ENCODE measurements at places on chromosomes 1 and 21.
A peak's percentile ranks its signal among the peaks of the same experiment; 100 is the strongest.

GRCh38 chr1:89051955-89052312 lies 13.1 kb downstream of the GBP1 start:
- DNase-seq, result no peak

DNA sequence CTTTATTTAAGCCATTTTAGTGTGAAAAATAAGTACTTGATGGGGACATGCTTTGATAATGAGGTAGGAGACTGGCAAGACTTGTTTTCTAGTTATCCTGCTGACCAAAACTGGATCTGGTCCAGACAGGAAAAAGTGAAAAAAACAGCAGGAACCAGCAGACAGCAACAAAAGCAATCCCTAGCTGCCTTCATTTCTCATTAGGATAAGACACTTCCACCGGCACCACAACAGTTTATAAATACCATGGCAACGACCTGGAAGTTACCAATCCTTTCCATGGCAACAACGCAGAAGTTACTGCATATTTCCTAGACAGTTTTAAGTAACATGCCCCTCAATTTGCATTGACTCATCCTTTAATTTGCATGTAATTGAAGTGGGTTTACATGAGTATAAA lies 993.8 kb upstream of the NCAM2 start:
- no peak for DNase-seq

DNA sequence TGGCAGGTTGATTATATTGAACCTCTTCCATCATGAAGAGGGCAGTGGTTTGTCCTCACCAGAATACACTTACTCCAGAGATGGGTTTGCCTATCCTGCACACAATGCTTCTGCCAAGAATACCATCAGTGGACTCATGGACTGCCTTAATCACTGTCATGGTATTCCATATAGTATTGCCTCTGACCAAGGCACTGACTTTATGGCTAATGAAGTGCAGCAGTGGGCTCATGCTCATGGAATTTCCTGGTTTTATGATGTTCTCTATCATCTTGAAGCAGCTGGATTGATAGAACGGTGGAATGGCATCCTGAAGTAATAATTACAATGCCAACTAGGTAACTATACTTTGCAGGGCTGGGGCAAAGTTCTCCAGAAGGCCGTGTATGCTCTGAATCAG lies 16.6 kb upstream of the GBP6 start:
- DNase-seq, result no peak

DNA sequence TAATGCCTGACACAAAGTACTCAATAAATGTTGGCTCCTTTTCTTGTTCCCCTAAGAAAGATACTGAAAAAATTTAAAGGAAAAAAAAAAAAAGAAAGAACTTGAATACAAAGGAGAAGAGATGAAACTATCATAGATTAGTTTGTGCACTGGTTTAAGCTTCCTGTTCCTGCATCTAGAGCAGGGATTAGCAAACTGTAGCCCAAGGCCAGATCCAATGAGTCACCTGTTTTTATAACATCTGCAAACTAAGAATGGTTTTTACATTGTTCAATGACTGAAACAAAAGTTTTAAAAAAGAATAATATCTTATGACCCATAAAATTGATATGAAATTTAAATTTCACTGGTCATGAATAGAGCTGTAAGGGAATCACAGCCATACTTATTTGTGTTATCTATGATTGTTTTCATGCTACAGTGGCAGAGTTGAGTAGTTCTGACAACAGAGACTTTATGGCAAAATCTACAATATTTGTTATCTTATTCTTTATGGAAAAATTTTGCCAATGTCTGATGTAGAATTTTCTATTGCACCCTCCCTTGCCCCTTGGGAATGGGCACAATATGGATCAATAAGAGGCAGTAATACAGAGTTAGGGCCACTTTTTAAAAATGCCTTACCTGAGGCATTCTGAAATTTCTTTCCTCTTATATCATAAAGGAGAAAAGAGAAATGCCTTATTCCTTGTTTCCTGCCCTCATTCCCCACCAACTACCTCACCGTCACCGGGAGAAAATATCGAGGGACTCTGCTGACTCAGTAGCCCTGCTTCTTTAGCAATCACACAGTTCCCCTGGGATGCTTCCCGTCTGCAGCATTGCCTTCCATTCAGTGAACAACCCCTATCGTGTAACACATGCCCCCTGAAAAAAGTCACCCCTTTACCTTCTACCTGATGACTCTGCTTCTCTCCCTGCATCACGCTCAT lies 50.6 kb downstream of the WDR64 start:
- DNase-seq, result no peak

GRCh38 chr1:151817353-151817730 lies 12.1 kb upstream of the LINGO4 start:
- no peak for DNase-seq

DNA sequence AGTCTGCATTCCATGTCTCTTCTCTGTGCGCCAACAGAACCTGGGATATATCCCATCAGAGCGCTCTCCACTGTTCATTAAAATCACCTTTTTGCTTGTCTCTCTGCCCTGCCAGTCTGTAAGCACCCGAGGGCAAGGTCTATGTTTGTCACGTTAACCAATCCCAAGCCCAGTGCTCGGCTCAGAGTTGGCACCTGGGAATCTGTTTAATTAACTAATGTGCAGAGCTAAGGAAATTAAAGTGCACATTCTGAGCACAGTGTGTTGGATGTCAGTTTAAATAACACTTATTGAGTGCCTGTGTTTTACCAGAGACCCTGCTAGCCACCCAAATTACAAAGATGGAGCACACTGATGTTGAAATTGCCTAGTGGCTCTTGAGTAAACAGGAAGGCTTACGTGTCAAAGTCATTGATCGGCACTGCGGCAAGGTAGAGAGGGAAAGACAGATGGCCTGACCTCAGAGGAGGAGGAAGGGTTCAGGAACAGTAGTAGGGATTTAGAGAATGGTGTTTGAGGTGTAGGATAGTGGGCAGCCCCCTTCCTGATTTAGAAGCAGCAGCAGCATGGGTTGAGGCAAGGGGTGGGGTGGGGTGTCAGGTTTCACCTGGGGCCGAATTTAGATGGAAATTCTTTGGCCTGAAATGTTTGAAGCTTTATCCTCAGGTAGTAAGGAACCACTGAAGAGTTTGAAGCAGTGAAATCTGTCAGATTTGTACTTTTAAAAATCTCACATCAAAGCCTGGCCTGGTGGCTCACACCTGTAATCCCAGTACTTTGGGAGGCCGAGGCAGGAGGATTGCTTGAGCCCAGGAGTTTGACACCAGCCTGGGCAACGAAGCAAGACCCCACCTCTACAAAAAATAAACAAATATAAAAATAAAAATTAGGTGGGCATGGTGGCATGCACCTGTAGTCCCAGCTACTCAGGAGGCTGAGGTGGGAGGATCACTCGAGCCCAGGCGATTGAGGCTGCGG lies 7.7 kb downstream of the ARMH1 start:
- DNase-seq, result no peak

GRCh38 chr1:35220976-35221375 lies 28.0 kb upstream of the SFPQ start:
- DNase-seq, result peak; percentile 16

- no peak for DNase-seq
These were observed 100.6 kb downstream of the KCND3 start for GRCh38 chr1:111888740-111889376.

- DNase-seq, result no peak
These were observed 324.6 kb upstream of the CHRM3 start for GRCh38 chr1:239061770-239062169.

- DNase-seq, result peak; percentile 76
These were observed 6.7 kb upstream of the RNASEL start for GRCh38 chr1:182595641-182596240.

DNA sequence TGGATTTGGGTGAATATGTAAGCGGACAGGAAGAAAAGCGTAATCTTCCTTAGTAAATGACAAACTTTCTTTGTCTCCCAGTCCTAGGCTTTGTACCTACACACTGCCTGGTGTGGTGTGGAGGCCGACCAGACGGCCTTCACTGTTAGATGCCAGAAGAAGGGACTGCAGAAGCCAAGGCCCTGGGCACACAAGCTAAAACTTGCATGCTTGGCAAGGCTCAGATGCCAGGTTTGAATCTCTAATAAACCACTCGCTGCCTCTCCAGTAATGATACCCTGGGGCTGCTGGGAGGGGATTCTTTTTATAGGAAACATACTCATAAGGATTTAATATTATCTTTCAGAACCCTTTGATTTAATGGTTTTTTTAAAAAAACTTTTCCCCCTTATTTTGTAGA lies 263.8 kb downstream of the PTPRC start:
- DNase-seq, result no peak

- no peak for DNase-seq
These were observed 281.6 kb downstream of the BRINP3 start for GRCh38 chr1:190196020-190196419.

GRCh38 chr1:58251430-58252073 lies 295.0 kb downstream of the OMA1 start:
- DNase-seq, result no peak

DNA sequence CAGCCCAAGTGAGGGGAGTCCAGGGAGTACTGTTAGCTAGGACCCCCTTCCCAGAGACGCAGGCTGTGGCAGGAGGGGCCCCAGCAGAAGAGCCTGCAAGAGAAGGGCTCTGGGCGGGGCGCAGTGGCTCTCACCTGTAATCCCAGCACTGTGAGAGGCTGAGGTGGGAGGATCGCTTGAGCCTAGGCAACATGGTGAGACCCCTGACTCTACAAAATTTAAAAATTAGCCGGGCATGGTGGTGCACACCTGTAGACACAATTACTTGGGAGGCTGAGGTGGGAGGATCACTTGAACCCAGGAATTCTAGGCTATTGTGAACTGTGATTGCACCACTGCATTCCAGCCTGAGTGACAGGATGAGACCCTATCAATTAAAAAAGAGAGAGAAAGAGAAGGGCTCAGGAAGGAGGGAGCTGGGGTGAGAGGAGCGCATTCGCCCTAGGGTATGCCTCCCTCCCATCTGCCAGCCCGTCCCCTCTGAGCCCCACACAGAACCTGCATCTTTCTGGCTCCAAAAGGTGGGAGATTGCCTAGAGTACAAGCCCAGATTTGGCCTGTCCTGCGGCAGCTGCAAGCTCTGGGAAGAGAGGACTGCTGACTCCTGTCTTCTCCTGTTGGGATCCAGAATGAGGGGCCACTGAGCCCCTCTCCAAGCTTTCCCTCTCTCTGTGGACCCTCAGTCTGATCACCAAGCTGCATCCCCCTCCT lies 3.6 kb downstream of the KCNQ4 start:
- no peak for DNase-seq

GRCh38 chr1:223077247-223077833 lies 65.7 kb downstream of the TLR5 start:
- DNase-seq, result no peak

DNA sequence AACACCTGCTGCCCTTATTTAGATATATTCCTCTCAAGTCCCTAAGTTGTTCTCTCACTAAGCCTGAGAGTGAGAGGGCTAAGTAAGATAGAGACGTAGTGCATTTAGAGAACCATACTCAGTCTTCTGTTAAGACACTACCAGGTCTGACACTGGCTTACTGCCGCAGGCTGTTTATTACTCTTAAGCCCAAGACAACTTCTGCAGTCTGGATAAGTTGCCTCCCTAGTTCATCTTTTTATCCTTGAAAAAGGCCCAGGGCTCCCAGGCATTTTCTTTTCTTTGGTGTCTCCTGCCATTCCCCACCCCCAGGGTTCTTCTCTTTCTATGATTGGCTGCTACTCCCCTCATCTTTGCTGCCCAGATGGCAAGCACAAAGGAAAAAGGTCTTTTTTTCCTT lies 38.7 kb downstream of the CACHD1 start:
- DNase-seq, result no peak

DNA sequence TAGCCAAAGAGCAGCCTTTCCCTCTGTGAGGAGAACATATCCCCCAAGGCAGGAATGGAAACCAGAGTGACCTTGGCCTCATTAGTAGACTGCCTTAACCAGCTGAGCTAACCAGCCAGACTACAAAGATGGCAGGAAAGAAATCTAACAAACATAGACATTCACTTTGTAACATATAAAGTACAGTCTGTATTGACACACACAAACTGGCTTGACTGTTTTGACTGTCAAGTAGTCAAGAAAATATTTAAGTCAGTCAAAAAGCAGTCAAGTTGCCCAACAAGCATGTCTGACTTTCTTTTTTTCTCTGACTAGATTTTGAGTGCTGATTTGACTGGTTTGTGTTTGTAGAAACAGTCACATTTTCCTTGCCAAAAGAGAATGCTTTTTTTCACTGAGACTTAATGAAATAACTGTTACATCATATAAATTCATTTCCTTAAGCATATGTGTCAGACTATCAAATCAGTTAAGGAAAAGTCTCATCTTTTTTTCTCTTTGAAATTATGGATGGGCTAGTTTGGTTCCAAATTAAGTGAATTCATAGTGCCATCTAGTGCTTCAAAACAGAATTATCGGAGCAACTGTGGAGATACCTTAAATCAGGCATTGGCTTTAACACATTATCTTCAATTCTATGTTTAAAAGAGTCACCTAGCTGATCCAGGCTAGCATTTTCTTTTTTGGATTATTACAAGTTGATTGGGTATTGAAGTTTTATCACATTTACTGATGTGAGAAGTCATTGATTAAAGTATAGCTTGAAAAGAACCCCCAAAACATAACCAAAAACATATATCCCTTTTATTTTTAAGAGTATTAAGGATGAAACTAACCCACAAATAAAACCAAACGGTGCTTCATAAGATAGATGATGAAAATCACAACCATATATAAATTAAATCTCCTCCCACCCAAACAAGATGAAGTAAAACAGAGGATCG lies 75.0 kb downstream of the ATP6V1G3 start:
- DNase-seq, result peak; percentile 35

- peak; percentile 6 for DNase-seq
These were observed 155.3 kb downstream of the HHIPL2 start for GRCh38 chr1:222392556-222392955.

DNA sequence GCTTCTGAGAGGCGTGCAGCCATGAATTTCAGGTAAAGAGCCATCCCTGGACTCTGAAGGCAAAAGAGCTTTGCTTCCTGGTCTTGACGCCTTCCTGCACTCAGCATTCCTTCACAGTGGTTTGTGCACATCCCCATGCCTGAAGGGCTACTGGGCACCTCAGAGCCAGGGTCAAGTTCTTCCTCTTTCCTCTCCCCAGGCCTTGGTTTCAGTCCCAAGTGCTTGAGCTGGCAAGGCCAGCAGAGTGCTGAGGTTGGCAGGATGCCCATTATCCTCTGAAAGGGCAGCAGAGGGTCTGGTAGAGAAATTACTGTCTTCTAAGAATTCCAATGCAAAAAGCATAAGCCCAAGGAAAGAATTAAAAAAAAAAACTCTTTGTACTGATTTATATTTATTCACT lies 1064.9 kb downstream of the TTLL7 start:
- DNase-seq, result no peak

GRCh38 chr21:16983420-16983819 lies 529.4 kb upstream of the CXADR start:
- DNase-seq, result no peak

- DNase-seq, result no peak
These were observed 81.2 kb downstream of the KCNN3 start for GRCh38 chr1:154788886-154789285.

DNA sequence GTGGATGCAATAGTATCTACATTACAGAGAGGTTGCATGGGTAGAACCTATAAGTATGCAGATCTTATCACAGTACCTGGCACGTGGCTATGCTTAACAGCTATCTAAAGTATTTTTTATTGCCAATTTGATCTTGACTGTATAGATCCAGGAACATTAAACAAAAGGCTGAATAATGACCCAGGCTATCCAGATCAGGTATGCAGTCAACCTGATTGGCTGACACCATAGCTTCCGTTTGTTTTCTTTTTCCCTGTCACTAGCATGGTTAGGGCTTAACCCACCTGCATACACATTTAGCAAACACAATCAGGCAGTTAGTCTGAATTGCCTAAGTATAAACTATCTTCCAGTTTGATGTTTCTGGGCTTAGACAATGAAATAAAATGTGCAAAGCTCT lies 264.9 kb upstream of the PLXNA2 start:
- no peak for DNase-seq
